Smooth muscle cell of trachea (primary cell): ENCODE measurements at places on chromosomes 11 and 22. TPM values are rescaled to one million over a fixed set of nuclear protein-coding genes. Genes with fewer than 3 reads are reported as not detected.

The PDGFD gene
- total RNA-seq = 0.15 and 0.50 TPM in 2 replicates

The TTC36 gene
- 0.15 and 1.3 TPM in 2 replicates for total RNA-seq

The C11orf21 gene
- total RNA-seq = not detected in 2 replicates

The MS4A4A gene
- total RNA-seq = under 0.01 TPM in 1 of 2 replicates, not detected in the other

The RAB36 gene
- 4.2 and 5.6 TPM in 2 replicates for total RNA-seq

The FAT3 gene
- total RNA-seq = 0.15 and 0.17 TPM in 2 replicates

The KCTD21 gene
- total RNA-seq = 15.9 and 16.9 TPM in 2 replicates

The OR8D4 gene
- total RNA-seq = not detected in 2 replicates

The ACR gene
- total RNA-seq = not detected in 2 replicates

The OR8G1 gene
- total RNA-seq = 0.17 TPM in 1 of 2 replicates, not detected in the other
